Left forelimb (tissue), 1 donor: ENCODE measurements at places on chromosomes 6 and 20.

DNA sequence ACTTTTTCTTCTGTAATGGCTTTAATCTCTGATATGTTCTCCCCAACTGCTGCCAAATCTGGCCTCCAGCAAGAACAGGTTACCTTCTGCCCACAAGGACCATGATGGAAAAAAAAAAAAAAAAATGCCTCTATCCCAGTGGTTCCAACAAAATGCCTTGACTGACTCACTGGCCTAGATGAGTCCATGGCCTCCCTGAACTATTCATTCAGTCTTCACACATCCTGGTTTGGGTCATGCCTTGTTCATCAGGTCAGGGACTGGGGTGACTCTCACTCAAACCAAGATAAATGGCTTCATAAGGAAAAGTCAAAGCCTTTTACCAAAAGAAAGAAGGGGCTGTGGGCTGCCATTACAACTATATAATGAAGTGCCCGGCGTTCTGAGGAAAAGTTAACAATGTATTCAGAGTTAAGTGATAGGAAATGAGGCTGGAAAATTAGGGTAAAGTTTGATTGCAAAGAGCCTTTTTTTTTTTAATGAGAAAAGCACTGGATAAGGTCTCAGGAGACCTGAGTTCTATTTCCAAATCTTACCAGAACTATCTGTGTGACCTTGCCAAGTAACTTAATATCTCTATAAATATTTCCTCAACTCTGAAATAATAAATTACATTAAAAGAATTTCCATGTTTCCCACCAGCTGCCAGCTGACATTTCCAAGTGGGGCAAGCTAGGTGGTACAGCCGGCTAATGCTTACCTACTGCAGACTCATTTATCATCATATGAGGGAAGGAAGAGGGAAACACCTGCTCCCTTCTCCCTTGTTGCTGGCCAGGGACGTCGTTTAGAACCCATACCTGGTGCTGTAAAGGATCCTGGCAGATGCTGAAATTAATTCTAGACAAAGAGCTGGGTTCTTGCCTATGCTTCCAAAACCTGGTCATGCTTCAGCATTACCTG lies 380.0 kb upstream of the MARCKS start:
- no peak for DNase-seq

- DNase-seq = no peak
These were observed 4.3 kb downstream of the AKAP7 start for GRCh38 chr6:131139599-131139998.

DNA sequence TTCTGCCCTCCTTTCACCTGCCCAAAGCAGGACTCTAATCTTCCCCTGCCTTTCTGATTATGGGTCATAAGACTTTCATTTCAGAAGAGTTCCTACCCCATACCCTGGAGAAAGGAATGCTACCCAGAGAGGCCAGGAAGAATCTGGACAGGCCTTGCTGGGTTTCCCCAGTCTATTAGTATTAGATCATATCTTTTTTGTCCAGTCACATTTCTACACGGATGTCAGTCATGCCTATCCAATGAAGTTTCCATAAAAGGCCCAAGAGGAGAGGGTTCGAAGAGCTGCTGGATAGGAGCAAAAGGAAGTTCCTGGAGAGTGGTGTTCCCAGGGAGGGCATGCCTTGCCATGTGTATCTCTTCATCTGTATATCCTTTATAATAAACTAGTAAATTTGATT lies 3.2 kb downstream of the POLH start:
- DNase-seq = no peak

- peak; percentile 31 for DNase-seq
These were observed 8.5 kb downstream of the EBF4 start for GRCh38 chr20:2700913-2701620.

GRCh38 chr20:46293084-46293483 lies 15.2 kb downstream of the CDH22 start:
- DNase-seq = no peak

- DNase-seq = no peak
These were observed 218.2 kb downstream of the BMP7 start for GRCh38 chr20:57048027-57048869.
